ENCODE measurements at places on chromosomes 3 and 15.

GRCh38 chr3:132090921-132091320, 56.1 kb upstream of the CPNE4 start:
- DNase-seq: no peak

DNA sequence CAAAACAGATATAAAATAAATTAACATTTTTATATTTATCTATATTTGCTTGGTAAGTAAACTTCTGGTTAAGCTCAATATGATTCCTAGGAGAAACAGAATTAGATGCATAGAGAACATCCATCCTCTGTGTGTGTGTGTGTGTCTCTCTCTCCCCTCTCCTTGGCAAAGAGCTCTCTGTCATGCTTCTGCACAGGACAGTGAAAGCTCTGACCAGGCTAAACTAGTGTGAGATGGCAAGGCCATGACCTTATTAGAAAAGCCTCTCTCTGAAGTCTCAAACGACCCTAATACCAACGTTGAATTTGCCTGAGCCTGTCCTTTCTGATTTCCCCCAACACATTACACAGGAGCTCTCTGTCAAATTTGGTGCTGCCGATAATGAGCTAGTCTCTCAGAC, 746.0 kb downstream of the VGLL3 start:
- no peak for DNase-seq

DNA sequence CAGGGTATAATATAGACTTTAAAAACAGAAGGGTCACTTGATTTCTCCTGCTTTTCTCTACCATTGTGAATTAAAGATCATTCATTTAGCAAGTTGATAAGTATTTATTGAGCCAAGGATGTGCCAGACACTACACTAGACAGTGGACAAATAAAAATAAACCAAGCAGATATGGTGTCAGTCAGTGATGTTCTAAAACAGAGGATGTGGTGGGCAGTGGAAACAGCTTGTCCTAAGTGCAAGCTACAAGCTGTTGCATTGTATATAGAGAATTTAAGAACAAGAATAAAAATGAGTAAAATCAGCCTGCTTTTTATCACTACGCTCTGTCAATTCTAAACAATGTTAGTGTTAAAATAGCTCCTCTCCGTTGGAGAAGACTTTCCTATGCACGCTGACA, 637.3 kb upstream of the GRM7 start:
- DNase-seq: no peak

- DNase-seq: no peak
These were observed 630.1 kb downstream of the MAGI1 start for GRCh38 chr3:65408531-65409175.

DNA sequence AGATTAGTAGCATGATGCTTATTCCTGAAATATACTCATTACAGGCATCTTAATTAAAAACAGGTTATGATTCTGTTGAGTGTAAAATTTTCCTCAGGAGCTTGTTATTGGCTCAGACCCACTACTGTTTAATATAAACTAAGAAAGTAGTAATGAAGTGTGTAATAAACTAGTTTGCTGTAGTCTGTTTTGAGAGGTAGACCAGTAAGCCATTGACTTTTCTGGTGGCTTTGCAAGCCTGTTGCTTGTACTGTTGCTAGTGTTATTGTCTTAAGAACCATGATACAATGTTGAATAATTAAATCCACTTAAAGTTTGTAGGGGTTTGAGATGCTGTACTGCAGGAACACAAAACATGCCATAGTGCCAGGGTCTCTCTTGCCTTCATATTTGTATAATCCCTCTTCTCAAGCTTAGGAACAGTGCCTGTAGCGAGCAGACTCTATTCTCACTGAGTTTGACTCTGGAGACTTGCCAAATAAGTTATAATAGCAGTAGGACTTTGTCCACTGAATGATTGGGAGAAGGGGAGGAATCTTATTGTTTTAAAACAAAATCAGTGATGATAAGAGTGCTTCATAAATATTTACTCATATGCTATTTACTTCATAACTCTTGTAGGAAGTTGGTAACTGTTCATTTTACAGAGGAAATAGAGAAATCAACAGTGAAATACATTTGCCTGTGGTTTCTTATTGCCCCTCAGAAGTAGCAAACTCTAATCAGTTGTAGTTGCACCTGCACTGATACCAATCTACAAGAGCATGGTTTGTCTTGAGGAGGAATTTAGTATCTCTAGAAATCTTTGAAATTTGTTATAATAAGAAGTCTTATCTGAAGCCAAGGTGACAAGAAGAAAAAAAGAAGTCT, 13.4 kb downstream of the TCF12 start:
- no peak for DNase-seq

- no peak for DNase-seq
These were observed 201.2 kb upstream of the SOX2 start for GRCh38 chr3:181510500-181510899.

DNA sequence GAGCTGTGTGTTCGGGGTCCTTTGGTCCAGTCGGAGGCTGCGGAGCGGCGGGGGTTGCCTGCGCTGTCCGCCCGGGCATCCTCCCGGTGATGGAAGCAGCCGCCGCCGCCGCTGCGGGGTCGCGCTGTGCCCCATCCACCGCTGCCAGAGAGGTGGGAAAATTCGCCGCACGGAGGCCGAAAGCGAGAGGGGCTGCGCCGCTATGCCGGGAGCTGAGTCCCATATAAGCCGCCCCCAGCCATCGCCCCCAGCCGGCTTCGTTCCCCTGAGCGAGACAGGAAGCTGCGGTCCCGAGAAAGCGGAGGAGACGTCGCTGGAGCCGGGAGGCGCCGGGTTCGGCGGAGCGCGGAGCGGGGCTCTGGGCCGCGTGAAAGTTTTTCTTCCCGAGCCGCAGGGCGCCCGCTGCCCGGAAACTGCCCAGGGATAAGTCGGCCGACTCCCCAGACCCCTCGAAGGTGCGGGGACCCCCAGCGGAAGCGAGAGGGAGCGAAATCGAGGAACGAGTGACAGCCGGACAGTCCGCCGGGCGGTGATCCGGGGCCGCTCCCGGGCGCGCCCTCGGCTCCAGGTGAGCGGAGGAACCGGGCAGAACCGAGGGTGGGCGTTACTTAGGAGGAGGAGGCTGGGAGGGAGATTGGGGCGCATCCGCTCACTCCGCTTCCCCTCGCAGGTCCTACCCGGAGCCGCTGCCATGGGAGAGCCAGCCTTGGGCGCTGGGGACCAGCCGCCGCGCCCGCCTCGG, 574 bp downstream of the CHST2 start:
- DNase-seq: no peak

- DNase-seq: no peak
These were observed 628.1 kb downstream of the IGSF11 start for GRCh38 chr3:118406562-118406961.

DNA sequence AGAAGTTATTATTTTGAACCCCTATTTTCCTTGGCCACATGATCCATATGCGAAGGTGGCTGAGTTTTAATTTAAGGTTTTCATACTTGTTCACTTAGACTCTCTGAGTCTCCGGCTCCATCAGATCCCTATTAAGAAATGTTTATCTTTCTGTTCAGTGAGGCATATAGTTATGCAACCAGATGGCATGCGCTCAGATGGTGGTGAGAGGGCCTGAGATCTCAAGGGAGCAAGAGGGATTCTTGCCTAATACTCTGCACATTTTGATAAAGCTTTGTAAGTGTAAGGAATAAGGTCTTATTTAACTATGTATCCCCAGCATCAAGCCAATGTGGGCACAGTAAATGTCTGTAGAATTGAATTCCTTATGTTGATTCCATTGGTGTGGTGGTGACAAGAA, 78.9 kb upstream of the DPH6 start:
- DNase-seq: no peak

GRCh38 chr15:49103002-49103401, 52.4 kb downstream of the COPS2 start:
- DNase-seq: no peak

All from esophagus squamous epithelium (tissue), 5 donors.